Heart left ventricle (tissue), 16 donors: ENCODE measurements at places on chromosomes 1 and 21. TPM values are rescaled to one million over a fixed set of nuclear protein-coding genes. Genes with fewer than 3 reads are reported as not detected.

The CYP4B1 gene
- polyA plus RNA-seq: 7.6 TPM

The NBPF20 gene
- polyA plus RNA-seq: 0.85 TPM

The C1orf35 gene
- 9.8 TPM for polyA plus RNA-seq

- no peak for DNase-seq
These were observed 2.4 kb downstream of the LIX1L start for GRCh38 chr1:145955436-145955835.

DNA sequence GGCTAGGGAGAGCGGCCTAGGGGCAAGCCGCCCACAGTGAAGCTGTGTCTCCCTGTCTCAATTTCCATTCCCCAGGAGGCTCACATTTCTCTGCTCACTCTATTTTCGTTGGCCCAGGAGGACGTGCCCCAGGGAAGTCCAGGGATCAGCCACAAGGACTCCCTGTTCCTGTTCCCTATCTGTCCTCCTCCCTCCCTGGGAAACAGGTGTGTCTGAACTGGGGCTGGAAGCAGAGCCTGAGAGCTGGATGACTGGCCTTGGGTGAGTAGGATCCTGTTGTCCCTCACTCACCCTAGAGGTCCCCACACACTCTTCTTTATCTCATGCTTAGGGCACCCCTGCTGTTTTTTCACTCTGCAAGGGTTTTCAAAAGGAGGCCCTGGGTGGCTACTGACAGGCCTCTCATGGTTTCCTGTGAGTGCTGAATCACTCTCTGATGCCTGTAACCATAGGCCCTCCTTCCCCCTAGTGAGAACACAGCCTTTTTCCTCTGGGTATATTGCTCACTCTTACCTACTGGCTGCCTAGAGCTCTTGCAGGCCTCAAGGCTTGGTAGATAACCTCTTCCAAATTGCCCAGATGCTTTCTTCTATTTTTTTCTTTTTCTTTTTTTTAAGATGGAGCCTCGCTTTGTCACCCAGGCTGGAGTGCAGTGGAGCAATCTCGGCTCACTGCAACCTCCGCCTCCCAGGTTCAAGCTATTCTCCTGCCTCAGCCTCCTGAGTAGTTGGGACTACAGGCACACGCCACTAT, 3.3 kb upstream of the UTP11 start:
- DNase-seq: no peak

DNA sequence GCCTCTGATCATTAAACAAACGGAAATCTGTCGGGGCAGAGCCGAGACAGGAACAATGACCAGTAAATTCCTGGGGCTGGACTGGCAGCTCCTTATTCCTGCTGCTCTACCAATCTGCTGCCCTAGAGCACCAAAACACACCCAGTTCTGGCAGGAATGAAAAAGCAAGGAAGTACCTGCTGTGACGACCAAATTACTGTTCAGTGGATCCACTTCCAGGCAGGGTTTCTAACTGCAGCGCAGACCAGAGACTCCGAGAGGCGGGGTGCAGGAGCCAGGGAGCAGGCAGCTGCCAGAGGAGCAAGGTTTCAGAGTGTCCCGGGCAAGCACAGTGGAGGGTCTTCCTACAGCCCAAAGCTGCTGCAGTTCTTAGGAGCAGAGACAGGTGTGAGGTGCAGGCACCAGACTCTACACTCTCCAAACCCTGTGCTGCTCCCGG, 32.4 kb downstream of the KANK4 start:
- DNase-seq: no peak

DNA sequence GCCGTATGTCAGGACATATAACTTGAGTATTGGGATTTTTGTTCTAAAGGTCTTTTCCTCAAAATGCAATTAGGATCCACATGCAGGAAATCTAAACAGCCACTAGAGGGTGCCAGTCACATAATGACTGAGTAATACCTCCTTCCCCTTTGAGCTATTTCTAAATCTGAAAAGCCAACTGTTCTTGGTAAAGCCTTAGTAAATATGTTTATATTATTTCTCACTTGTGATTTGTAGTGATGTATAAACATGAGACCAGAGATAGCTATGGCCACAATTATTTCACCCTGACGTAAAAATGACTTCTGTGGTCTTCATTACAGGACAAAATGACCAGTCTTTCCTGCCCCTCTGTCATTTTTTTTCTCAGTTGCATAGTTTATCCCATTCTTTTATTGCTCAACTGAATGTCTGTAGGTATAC, 41.0 kb upstream of the DR1 start:
- peak; percentile 41 for DNase-seq

DNA sequence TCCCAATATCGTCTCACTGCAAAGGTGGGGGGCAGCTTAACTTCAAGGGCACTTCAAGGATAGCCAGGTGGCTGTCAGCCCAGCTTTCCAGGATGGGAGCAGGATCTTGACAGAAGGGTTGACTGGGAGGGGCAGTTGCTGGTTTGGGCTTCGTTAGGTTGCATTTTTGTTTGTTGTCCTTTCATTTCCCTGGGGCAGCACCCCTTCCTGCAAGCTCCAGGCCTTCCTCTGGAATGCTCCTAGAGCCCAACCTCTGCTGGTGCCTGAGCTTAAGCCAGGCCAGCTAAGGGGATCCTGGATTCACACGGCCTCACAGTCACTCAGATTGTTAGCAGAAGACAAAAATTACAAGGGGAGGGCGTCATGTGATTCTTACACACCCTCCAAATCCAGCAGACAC, 4.1 kb upstream of the OLIG2 start:
- DNase-seq: no peak

DNA sequence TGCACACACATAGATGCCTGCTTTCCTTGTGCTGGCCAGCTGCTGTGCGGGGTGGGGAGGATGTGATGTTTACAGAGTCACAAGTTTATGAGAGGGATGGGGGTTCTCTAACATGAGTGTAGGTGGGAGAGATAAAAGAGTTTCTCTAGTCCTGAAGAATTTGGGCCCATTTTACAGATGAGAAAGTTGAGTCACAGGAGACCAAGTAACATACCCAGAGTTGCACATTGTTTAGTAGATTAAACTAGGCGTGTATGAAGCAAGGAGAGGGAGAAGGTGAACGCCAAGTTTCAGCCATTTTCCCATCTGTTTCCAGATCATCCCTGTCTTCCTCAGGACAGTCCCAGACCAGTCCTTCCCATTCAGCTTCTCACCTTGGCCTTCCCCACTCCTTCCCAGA, 126.7 kb downstream of the EPHB2 start:
- no peak for DNase-seq

- DNase-seq: no peak
These were observed 4.6 kb upstream of the PRKCZ start for GRCh38 chr1:2045468-2046173.

DNA sequence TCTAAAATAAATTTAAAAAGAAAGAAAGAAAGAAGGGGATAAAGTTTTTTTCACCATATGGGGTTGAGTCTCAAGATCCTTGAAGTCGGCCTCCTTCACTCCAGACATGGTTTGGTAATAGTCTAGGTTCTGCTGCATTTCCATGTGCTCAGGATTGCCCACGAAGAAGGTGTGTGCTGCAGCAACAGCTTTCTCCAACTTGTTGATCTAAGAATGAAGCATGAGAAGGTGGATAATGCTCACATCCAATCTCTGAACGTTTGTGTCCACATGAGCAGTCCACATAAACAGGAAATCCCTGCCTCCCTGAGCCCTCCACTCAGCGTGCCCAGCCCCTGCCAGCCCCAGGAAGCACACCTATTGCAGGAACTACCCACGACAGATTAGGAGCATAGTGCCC, 4.6 kb downstream of the P3H1 start:
- DNase-seq: no peak

DNA sequence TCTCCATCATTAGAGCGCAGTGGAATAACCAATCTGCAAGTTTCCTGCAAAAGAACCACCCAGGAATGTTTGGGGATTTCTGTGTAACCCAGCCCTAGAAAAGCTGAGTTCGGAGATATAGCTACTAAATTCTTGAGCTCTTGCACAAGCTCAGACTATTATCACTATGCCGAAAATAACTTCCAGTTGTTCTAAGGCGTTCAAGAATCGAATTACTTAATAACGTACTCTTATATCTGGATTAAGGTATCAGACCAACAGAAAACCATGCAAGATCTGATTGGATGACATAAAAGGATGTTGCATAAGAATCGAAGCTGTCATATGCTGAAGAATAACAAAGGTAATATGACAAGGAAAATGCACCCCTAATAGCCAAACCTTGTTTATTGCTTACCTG, 7.5 kb upstream of the LAMC2 start:
- no peak for DNase-seq

DNA sequence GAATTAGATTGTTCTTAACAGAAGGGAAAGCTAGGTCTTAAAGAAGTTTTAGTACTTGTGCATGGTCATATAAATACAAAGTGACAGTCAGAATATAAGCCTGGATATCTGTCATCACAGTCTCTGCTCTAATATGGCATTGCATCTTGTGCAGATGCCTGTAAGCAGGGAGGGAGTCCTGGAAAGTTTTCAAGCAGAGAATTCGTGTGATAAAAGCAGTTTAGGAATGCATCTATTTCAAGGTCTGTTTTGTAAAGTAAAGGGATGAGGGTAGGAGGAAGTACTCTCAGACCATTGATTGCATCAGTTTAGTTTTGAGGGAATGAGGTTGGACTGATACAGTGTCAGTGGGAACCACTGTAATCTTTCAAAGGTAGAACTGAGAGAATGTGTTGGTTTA, 30.6 kb downstream of the IARS2 start:
- DNase-seq: no peak

- DNase-seq: peak; percentile 11
These were observed 626 bp downstream of the CXADR start for GRCh38 chr21:17513214-17514123.

GRCh38 chr1:30998887-30999286, 66.6 kb downstream of the PUM1 start:
- no peak for DNase-seq

DNA sequence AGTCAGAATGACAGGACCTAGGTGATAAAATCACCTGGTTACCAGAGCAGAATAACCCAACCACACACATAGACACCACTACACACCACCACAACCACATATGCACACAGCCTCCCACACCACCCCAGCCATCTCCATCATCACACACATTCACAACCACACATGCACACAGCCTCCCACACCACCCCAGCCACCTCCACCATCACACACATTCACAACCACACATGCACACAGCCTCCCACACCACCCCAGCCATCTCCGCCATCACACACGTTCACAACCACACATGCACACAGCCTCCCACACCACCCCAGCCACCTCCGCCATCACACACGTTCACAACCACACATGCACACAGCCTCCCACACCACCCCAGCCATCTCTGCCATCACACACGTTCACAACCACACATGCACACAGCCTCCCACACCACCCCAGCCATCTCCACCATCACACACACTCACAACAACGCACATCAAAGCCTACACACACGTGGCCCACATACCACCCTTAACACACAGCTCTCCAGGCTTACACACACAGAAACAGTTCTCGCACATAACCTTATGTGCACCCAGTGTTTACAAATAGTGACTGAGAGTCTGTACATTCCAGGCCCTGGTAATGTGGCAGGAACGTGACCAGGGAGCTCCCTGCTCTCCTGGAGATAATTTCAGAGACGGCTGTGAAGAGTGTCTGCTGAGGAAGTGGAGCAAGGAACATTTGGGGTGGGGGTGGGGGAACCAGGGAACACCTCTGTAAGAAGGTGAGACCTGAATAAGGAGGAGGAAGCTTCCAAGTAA, 3.3 kb upstream of the GJB3 start:
- no peak for DNase-seq

DNA sequence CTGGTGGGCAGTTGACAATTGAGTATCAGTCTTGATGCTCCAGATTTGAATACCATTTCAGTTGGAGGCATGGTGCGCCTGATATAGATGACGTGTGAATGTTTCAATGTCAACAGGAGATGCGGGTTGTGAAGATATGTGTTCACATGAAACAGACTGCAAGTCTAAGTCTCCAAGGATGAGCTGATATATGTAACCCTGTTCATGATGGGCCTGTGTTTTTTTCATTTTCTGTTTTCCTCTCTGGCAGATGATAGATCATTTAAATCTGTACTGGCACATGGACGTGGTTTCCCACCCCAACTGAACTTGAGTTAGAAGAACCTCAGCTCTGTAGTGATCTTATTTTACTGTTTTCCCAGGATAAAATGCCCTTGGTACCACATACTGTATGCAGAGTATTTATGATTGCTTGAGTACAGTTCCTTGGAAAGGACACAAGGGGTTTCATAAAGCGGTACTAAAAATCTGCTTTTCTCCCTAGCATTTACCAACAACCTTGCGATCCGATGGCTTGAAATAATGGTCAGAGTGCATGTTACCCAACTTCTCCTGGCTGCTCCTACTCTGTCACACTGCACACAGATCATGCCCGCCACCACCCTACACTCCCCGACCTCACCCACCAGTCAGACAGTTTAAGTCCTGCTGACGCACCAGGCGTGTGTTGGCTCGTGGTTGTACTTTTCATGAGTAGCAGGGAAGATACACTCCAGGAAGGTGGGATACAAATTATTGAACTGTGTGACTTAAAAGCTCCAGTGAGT, 131.1 kb downstream of the NFIA start:
- DNase-seq: no peak

- no peak for DNase-seq
These were observed 232.1 kb upstream of the KAZN start for GRCh38 chr1:14366091-14367018.

DNA sequence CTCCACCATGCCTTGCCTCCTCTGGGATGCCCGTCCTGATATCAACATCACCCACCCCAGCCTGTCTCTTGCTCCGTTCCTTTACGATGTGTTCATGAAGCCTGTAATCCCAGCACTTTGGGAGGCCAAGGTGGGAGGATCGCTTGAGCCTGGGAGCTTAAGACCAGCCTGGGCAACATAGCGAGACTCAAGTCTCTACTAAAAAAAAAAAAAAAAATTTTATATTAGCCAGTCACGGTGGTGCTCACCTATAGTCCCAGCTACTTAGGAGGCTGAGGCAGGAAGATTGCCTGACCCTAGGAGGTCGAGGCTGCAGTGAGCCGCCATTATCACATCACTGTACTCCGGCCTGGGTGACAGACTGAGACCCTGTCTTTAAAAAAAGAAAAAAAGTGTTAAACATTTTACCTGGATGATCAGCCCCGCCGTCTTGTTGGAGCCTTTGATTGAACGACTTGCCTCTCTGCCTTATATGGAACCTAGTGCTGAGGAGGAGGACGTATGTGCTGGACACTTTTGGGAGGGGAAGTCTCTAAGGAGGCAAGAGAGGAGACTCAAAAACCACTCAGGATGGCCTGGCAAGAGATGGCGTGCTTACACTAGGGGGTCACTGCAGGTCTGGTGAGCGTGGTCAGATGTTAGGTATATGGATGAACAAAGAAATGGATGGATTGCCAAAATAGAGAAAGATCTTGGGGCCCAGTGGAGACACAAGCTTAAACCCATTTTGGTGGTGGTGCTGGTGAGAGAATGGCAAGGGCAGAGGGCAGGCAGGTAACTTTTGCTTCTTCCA, 80.5 kb upstream of the IFFO2 start:
- DNase-seq: no peak

GRCh38 chr1:183106746-183107145, 79.3 kb upstream of the LAMC2 start:
- DNase-seq: no peak

- no peak for DNase-seq
These were observed 239.3 kb downstream of the NPHP4 start for GRCh38 chr1:5752746-5753548.

DNA sequence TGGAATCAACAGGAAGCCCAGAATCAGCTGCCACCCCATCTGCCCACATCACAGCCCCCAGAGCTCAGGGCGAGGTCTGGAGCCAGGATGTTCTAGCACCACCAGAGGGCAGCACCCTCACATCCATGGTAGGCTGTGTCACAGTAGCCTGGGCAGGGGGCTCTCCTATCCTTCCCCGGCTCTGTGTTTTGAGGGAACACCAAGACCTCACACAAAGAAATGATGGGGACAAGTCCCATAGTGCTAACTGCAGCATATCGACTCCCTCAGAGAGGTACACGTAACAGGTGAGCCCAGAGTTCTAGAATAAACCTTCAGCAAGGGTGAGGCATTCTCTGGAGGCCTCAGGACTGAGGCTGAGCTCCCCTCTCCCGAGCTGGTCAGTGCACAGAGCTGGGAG, 2.3 kb upstream of the KCNC4 start:
- DNase-seq: peak; percentile 67
